ENCODE measurements at places on chromosomes 3 and 15. TPM values are rescaled to one million over a fixed set of nuclear protein-coding genes. Genes with fewer than 3 reads are reported as not detected.
A peak's percentile ranks its signal among the peaks of the same experiment; 100 is the strongest.

DNA sequence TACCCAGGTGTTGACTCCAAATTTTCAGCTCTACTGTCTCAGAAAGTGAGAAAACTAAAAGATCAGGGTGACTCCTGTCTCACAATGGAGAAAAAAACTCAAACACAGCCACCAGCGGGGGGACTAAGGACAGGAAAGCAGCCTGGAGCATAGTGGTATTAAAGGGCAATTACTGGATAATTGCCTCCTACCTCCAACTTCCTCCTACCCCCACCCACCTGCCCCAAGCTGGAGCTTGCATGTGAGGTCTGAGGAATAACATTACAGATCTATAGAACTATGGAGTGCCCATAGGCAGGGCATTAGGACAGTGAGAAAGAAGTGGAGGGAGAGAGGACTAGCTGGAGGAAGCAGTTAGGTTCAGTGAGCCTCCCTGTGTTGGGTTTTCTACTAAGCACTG, 2.7 kb upstream of the PCCB start:
- no peaks in the 10 kb centered on the region for H3K27me3 ChIP-seq
- DNase-seq = no peak
- no peak overlapping the region for H3K27ac ChIP-seq
- H3K36me3 ChIP-seq = no peaks in the 10 kb centered on the region
- no peaks in the 10 kb centered on the region for H3K4me1 ChIP-seq
- no peak overlapping the region for H3K4me3 ChIP-seq

- DNase-seq = no peak
- no peaks in the 10 kb centered on the region for H3K27me3 ChIP-seq
- H3K27ac ChIP-seq = no peak overlapping the region
- H3K36me3 ChIP-seq = no peaks in the 10 kb centered on the region
- no peaks in the 10 kb centered on the region for H3K4me1 ChIP-seq
Measured at GRCh38 chr3:59854-60253, 136.7 kb upstream of the CHL1 start.

GRCh38 chr3:150059729-150060128, 89.0 kb upstream of the PFN2 start:
- H3K4me3 ChIP-seq = no peak overlapping the region
- no peak overlapping the region for H3K27ac ChIP-seq
- H3K4me1 ChIP-seq = peaks cover 11% of the 10 kb centered on the region
- H3K27me3 ChIP-seq = no peaks in the 10 kb centered on the region
- no peaks in the 10 kb centered on the region for H3K36me3 ChIP-seq
- no peak for DNase-seq

- no peak within 1 kb of the TSS for H3K4me3 ChIP-seq
- no peaks in the 10 kb centered on the region for H3K27me3 ChIP-seq
- DNase-seq = peak; percentile 82
- no peaks in the 10 kb centered on the region for H3K36me3 ChIP-seq
Measured at GRCh38 chr15:74173380-74174218, at the start of gene ISLR. TSS of gene ISLR (plus strand) at chr15:74173710. CDS start at chr15:74174859, 1,149 bp downstream.

- H3K4me1 ChIP-seq = peaks cover 20% of the 10 kb centered on the region
- no peak for DNase-seq
- H3K27me3 ChIP-seq = no peaks in the 10 kb centered on the region
- H3K36me3 ChIP-seq = no peaks in the 10 kb centered on the region
- no peak overlapping the region for H3K4me3 ChIP-seq
- no peak overlapping the region for H3K27ac ChIP-seq
Measured at GRCh38 chr3:35659768-35660167, 20.4 kb downstream of the ARPP21 start.

- H3K27me3 ChIP-seq = no peaks in the 10 kb centered on the region
- no peaks in the 10 kb centered on the region for H3K36me3 ChIP-seq
- peak overlapping the region; percentile 53 for H3K4me3 ChIP-seq
- peak; percentile 51 for DNase-seq
Measured at GRCh38 chr15:67066959-67067853, 1.8 kb downstream of the SMAD3 start.

The PPP1R2 gene
- 77.0 TPM for total RNA-seq

The EFCAB12 gene
- 3.8 TPM for total RNA-seq

The C3orf49 gene
- not detected for total RNA-seq

All from lung (tissue), 17 donors.